AG09319 (cell line): ENCODE measurements at places on chromosomes 2 and 18.

DNA sequence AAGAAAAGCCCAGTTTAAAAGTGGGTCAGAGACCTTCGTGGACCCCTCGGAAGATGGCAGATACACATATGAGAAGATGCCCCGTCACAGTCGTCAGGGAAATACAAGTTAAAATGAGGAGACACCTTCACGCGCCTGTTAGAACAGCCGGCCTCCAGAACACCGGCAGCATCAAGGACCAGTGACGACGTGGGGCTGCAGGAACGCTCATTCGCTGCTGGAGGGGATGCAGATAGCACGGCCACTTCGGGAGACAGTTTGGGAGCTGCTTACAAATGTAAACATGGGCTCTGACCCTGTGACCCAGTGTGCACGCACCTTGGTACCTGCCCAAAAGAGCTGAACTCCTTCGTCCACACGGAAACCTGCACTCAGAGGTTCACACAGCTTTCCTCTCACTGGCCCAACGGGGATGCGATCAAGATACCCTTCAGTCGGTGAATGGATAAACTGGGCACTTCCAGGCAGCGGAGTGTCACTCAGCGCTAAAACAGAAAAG, 83.7 kb upstream of the CTDP1 start:
- DNase-seq: no peak

- DNase-seq: no peak
Measured at GRCh38 chr18:79846936-79847557, 49.3 kb downstream of the KCNG2 start.

GRCh38 chr2:38499548-38500282, 103.0 kb downstream of the HNRNPLL start:
- no peak for DNase-seq

DNA sequence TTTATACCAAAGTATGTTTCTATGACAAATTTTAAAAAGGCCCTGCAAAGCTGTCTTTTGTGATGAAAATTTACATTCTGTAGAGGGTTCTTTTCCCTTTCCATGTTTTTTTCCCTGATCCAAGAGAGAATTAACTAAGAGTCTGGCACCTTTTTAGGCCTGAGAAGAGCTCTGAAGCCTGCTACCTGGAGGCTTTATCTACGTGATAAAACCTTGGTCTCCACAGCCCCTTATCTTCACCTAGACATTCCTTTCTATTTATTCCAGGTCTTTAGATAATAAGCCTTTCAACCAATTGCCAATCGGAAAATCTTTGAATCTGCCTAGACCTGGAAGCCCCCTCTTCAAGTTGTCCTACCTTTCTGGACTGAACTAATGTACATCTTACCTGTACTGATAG, 774.1 kb upstream of the LRRTM1 start:
- no peak for DNase-seq

GRCh38 chr2:206011018-206011614, 74.9 kb downstream of the INO80D start:
- no peak for DNase-seq

GRCh38 chr2:67277450-67277849, 119.7 kb upstream of the ETAA1 start:
- no peak for DNase-seq

GRCh38 chr2:238956676-238957075, 108.8 kb downstream of the TWIST2 start:
- no peak for DNase-seq

- DNase-seq: peak; percentile 63
Measured at GRCh38 chr18:427005-427404, 73.5 kb downstream of the COLEC12 start.
